ENCODE measurements at places on chromosomes 3 and 15.
A peak's percentile ranks its signal among the peaks of the same experiment; 100 is the strongest.

DNA sequence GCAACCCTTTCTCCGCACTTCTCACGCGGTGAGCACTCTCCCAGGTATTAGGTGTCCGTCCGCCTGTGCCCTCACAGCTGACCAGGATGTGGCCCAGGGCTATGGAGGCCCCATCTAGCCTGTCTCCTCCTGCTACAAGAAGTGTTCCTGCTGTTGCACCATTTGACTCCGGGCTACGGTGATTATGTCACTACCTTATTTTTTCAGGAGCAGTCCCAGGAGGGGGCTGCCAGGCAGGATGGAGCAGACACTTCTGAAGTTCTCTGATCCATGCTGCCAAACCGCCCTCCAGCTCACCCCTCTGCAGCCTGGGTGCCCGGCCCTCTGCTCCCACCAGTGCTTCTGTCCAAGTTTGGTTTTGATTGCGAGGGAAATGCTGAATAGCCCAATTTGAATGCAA, 36.9 kb downstream of the ZXDC start:
- no peak for DNase-seq

GRCh38 chr15:99315636-99316035, 64.4 kb downstream of the LRRC28 start:
- no peak for DNase-seq

DNA sequence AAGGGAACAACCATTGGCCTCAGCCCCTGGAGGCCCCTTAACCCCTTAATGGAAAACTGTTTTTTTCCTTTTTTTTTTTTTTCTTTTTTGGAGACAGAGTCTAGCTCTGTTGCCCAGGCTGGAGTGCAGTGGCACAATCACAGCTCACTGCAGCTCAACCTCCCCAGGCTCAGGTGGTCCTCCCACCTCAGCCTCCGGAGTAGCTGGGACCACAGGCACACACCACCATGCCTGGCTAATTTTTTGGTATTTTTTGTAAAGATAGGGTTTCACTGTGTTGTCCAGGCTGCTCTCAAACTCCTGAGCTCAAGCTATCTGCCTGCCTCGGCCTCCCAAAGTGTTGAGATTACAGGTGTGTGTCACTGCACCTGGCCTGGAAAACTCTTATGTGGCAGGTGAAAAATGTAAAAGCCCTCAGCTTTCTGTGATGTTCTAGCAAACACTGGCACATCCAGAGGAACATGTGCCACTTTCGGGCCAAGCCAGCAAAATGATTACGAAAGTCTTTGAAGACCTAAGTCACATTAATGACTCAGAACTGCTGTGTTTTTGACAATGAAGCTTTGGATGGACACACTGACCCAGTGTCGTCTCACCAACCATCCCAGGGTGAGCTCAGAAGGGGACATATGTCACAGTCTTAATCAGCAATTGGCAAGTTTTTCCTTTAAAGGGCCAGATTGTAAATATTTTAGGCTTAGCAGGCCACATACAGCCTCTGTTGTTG, 189.3 kb upstream of the TPM1 start:
- DNase-seq, result peak; percentile 26

GRCh38 chr3:148958696-148959095, 32.6 kb upstream of the GYG1 start:
- DNase-seq, result no peak

- DNase-seq, result no peak
Measured at GRCh38 chr3:138289701-138290100, 40.0 kb downstream of the NME9 start.

DNA sequence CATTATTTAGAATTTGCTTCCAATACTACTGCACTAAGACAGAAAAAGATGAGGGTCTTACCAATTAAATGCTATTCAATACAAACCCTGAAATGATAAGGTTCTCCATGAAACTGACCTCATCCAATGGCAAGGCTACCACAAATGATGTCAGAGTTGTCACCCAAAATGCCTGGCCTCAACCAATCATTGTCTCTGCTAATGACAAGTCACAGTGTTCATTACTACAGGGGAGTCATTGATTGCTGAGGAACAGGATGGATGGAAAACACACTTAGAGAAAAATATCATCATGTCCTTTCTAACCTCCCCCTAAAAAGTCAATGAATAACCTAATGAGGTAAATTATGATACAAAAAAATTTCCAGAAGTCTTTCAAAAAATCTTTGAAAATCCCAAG, 91.0 kb downstream of the FOXP1 start:
- no peak for DNase-seq

All from EH (cell line).